ENCODE measurements at places on chromosomes 2 and 18.

DNA sequence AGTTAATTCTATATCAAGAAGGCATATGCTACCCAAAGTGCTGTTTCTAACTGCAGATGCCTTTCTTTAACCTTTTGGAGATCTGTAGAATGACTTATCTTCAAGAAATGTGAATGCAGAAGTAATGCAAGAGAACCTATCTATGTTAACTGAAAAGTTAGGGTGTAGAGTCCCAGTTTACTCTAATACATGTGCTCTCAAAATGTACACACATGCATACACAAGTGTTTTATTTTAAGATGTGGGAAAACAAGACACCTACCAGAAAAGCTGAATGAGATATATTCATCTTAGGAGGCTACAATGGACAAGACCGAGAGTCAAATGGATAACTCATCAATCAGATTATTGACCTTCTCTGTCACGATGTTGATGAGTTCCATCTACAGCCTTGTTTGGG lies 80.9 kb downstream of the CDCA7 start:
- DNase-seq: no peak

DNA sequence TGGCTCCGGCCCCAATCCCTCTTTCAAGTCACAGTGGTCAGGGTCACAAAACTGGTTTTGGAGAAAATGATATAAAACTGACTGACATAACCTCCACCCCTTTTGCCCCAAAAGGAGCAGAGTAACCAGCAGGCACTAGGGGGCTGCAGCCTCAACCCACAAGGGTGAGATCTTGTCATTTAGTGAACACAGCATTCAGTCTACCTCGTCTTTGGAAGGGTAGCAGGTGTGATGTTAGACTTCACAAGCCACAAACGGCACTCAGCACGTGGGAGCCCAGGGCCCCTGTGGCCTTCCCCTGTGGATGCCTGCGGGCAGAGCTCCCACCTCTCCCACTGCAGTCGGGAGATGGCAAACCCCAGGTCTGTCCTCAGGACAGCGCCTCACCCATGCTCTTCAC lies 372.1 kb upstream of the MYT1L start:
- DNase-seq: no peak

- no peak for DNase-seq
These were observed 195.0 kb downstream of the GCA start for GRCh38 chr2:162538967-162539366.

DNA sequence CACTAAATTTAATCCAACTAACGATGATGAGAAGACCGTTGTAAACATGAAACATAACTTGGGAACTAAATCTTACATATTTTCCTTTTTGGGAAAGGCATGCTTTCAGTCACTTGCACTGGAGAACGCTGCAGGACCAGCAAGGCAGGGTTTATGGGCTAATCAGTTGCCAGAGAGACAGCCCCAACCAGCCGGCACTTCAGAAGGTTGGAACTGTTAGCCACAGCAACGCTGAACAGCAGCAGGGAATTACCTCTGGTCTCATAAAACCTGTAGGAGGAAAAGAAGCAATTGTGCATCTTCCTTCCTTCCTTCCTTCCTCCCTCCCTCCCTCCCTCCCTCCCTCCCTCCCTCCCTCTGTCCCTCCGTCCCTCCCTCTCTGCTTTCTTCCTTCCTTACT lies 33.9 kb upstream of the SIX2 start:
- no peak for DNase-seq

DNA sequence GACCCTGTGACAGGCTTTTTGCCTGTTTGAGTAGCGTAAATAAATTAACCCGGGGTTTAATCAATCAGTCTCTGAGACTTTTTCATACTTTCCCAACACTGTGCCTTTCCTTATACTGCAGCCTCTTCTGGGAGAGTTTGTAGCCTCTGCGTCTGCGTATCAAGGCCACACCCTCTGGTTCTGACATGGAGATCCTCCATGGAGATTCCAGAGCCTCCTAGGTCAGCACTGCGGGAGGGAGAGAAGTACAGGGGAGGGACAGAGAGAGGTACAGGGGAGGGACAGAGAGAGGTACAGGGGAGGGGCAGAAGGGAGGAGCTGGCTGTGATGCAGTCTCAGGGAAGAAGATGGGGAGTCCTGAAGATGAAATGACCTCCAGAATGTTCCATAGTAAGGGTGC lies 166.0 kb downstream of the ARL4C start:
- no peak for DNase-seq
